ENCODE measurements at places on chromosomes 7 and 10.

GRCh38 chr7:95766657-95767056 lies 5.7 kb upstream of the DYNC1I1 start:
- DNase-seq: no peak

GRCh38 chr7:19116121-19117090 lies 1.0 kb downstream of the TWIST1 start:
- DNase-seq: no peak

- no peak for DNase-seq
Measured at GRCh38 chr7:50952544-50952943, 169.8 kb upstream of the GRB10 start.

DNA sequence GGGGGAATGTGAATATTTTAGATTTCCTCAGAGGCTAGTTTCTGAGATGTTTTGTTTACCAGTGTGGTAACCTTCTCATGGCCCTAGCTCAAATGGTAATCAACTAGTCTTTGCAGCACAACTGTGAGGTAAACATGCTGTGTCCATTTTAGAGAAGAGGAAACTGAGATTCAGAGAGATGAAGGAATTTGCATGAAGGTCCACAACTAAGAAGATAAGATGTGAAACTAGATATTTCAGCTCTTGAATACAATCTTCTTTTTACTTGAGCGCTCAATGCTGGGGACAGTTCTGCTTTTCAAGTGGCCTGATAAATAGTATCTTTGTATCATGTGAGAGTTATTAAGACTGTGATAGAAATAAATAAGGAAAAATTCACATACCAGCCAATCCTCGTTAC lies 245.4 kb downstream of the AUTS2 start:
- DNase-seq: no peak

DNA sequence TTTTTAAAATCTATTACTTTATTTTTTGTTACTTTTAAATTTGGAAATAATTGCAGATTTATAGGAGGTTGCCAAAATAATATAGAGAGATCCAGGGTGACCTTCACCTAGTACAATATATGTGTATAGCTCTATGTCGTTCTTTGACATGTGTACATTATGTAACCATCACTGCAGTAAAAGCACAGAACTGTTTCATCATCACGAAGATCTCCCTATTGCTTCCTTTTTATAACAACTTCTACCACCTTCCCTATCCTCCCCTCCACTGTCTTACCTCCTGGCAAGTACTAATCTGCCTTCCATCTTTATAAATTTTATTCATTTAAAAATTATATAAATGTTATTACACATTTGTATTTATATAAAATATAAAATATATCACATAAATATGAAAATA lies 251.0 kb downstream of the AUTS2 start:
- DNase-seq: no peak

GRCh38 chr7:39054731-39055130 lies 77.0 kb downstream of the POU6F2 start:
- DNase-seq: no peak

- DNase-seq: peak; percentile 85
Measured at GRCh38 chr7:84529480-84530205, 335.1 kb upstream of the SEMA3A start.

- DNase-seq: no peak
Measured at GRCh38 chr7:145903658-145904057, 212.9 kb upstream of the CNTNAP2 start.

DNA sequence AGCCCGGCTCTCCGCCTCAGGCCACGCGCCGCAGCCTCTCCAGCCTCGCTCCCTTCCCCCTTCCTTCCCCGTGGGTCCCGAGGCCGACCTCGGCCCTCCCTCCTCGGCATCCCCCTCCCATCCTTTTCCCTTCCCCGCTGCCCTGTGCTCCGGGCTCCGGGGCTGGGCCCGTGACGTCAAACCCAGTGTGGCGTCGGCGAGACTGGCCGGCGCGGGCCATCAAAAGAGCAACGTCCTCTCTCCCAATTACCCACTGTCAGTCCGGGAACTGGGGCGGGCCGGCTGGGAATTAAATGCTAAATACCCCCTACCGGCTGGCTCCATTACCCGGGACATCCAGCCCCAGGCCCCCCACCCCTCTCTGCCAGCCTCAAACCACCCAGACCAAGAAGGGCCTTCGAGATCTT lies 2.6 kb upstream of the GATA3 start:
- DNase-seq: no peak

DNA sequence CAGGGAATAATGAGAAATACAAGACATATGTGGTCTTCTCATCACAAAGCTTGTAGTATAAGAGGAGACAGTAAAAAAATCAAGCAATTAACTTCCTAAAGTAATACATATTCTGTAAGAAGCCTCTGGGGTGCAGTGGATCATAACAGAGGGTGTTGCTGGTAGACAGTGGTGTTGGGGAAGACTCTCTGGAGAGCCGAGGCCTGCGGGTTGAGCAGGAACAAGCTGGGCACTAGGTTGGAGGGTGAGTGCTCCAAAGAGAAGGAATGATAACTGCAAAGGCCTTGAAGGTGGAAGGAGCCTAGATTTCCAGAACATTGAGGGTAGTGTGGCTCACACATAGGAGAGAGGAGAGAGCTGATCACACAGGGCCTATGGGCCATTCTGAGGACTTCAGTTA lies 1.5 kb downstream of the GIMAP4 start:
- no peak for DNase-seq

GRCh38 chr7:106031300-106032035 lies 68.4 kb downstream of the CDHR3 start:
- DNase-seq: no peak

DNA sequence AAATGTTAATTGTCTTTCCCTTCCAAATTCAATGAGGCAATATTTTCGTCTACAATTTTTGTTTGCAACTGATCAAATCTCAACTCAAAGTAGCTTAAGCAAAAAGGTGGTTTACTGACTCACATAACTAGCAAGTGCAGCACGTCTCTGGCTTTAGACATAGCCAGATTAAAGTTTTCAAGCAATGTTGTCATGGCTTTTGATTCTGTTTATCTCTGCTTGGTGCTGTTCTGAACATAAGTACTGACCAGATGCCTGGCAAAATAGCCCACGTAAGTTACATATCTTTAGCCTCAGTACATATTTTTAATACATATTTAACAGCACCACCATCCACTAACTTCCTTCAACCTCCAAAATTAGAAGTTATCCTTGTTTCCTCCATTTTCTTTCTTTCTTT lies 877.9 kb downstream of the KCNMA1 start:
- DNase-seq: no peak

DNA sequence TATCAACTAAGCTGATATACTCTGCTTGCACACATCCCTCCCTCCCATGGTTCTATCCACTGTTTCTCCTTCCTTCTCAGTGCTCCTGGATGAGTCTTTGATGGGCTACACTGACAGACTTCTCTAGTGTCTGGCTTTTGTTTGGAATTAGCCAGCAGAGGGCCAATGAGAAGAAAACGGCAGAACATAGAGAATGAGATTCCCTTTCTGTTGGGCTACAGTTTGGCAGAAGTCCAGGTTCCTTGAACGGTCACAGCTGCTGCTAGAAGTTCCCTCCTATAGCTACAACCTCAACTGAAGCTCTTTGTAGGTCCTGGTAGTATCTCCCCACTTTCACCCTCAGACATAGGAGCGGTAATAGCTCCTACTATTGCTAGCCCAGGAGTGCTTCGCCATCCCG lies 251.1 kb upstream of the LRRN3 start:
- peak; percentile 65 for DNase-seq

- DNase-seq: no peak
Measured at GRCh38 chr7:54769203-54769602, 10.2 kb upstream of the SEC61G start.

- DNase-seq: no peak
Measured at GRCh38 chr10:16602104-16602775, 80.6 kb upstream of the C1QL3 start.

- peak; percentile 35 for DNase-seq
Measured at GRCh38 chr10:60123668-60124067, 217.3 kb upstream of the CCDC6 start.

DNA sequence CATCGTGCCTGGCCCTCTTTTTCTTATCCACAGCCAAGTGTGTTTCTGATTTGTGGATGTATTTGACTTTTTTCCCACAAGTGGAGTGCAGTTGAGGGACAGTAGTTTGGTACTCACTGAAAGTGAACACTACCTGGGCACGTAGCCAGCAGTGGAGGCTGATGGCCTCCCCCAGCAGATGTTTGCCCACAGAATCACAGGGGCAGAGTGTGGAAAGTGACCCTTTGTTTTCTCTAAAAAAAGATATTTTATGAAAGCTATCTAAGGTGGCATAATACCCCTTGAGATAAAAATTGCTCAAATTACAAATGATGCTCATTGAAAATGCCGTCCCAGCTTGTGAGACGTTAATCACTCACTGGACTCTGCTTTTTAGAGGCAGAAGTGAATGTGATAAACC lies 29.1 kb downstream of the WDR37 start:
- DNase-seq: no peak

GRCh38 chr10:28250358-28250757 lies 52.5 kb downstream of the MPP7 start:
- DNase-seq: no peak

Measured in foreskin fibroblast (primary cell).